NCI-H1436 (cell line): ENCODE measurements at places on chromosomes 7 and 10.
A peak's percentile ranks its signal among the peaks of the same experiment; 100 is the strongest.

DNA sequence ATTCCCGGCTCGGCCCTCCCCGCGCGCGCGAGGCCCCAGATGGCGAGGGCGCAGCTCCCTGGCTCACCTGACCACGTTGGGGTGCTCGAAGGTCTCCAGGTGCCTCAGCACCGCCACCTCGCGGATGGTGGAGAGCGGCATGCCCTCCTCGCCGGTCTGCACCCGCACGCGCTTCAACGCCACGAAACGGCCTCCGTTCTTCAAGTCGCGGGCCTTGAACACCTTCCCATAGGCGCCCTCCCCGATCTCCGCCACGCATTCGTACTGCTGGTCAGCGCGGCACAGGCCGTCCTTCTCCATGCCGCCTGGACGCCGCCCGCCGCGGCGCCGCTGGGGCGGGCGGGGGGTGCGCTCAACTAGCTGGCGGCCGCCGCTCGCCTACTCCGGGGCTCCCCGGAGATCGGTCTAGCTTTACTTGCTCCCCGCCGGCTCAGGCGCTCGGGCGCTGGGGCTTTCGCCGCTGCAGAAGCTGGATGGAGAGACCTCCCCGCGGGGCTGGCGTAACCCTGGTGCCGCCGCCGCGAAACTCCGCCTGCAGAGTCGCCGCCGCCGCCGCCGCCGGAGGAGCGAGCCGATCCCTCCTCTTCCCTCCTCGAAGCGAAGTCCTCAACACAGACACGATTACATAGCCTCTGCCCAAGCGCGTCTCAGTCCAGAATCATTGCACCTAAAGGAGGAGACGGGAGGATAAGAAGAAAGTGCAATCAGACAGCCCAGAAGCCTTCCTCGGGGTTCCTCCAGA is 3.2 kb downstream of the CDK6 start:
- peak; percentile 72 for DNase-seq

- DNase-seq = no peak
Measured at GRCh38 chr7:122183106-122183505, 39.1 kb upstream of the AASS start.

DNA sequence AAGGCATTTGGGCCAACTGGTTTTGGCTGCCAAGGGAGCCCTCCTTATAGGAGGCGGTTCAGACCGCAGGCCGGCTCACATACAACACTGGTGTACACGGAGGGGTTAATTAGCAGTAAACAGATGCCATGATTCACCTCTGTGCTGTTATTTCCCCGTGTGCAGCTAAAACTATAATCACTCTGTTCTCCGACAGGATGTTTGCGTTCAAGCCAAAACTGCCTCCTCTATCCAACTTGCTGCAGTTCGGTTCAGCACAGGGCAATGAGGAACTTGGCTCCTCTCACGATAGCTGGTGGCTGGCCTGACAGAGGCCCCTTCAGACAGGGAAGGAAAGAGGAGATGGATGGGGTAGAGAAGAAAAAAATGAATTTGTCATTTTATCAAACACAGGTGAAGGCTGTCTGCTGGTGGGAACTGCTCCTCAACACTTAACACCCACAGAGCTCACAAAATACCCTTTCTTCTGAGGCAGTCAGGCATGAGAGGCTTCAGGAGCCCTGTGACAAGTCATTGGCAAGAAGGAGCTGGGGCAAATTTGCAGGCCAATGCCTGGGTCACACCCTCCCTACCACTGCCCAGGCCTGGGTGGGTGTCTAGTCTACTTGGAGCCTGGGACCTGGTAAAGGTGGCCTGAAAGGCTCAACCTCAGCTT is 24.0 kb downstream of the KCNMA1 start:
- DNase-seq = no peak

- no peak for DNase-seq
Measured at GRCh38 chr7:101644879-101645278, 15.8 kb upstream of the MYL10 start.

DNA sequence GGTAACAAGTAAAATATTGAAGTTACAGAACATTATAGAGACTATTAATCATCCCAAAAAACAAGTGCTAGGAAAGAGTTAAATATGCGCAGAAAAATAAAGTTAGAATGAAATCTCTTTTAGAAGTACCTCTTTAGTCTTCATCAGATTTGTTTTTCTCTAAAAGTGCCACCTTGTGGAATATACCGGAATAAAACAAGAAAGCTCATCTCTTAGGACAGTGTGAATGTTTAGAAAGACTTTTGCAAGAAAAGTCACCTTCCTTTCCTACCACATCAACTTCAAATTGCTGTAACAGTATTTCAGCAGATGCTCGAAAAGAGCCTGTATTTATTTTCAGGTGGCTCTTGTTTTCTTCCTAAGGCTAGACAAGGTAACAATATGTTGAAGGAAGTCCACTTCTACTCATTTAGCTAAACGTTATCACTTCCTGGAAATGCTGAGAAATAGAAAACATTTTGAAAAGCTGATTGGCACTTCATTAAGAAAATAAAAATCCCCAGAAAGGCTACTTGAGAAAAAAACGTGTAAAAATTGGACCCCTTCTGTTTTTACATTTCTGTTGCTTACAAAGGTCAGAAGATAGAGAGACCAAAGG is 19.8 kb upstream of the FAM133B start:
- DNase-seq = no peak

DNA sequence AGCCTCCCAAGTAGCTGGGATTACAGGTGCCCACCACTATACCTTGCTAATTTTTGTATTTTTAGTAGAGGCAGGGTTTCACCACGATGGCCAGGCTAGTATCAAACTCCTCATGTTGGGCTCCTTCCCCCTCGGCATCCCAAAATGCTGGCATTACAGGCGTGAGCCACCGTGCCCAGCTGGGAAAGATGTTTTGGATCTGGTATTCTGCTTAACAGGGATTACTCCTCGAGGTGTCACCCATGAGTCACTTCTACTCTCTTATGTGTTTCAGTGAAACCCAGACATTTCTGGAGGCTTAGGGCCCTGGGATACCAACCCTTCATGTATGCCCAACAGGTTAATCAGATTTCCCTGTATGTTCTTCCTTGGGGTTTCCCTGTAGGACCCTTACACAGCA is 11.8 kb upstream of the OPN4 start:
- no peak for DNase-seq

DNA sequence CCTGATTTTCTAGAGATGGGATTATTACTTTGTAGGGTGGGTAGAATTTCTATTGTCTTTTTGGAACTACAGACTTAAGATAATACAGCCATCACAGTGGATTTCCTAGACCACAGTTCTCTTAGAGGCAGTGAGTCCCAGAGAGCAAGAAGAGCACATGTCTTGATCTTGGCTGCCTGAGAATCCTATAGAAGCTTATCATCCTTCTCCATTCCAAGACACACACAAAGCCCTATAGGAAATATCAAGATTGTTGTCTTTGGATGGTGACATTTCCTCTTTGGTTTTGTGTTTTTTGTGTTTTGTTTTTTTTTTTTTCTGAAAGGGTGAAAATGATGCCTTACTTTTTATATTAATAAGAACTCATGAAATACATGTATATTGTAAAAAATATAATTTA is 143.1 kb downstream of the AHR start:
- no peak for DNase-seq

- DNase-seq = no peak
Measured at GRCh38 chr10:31704195-31704594, 224.4 kb downstream of the ARHGAP12 start.

GRCh38 chr7:37371755-37372154 is 76.9 kb downstream of the ELMO1 start:
- no peak for DNase-seq

DNA sequence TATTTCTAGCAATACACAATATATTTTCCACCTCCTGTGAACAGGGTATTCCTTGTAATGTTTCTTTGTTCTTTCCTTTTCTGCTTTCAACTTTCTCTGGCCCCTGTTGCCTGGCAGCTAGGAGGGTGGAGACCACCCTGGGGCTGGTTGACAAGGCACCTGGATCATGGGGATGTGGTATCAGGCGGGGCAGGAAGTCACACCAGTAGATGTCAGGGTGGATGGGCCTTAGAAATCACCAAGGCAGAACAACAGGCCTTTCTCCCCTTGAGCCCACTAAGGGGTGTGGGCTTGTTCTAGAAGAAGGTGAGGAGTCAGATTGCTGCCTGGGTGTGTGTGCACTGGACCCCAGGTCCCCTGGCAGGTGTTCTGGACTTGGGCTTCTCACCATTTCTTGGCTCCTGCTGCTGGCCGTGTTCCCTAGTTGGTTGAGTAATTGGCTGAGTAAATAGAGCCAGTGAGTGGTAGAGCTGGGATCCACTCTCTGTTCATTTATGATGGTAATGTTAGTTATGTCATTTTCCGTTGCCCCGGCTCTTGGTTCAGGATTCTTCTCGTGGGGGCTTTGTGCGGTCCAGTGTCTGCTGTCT is 24.9 kb downstream of the ZNF783 start:
- DNase-seq = no peak

DNA sequence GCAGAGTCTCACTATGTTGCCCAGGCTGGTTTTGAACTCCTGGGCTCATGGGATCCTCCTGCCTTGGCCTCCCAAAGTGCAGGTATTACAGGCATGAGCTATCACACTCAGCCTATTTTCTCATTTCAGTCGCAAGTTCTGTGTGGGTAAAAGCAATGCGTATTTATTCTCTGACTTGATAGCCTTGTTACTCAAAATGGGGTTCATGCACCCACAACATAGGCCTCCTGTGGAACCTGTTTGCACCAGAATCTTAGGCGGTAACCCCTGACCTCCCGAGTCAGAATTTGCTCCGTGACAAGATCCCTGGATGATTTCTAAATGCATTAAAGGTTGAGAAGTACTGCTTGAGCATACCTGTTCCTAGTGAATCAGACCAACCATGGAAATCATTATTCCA is 7.3 kb downstream of the IL2RA start:
- DNase-seq = no peak

DNA sequence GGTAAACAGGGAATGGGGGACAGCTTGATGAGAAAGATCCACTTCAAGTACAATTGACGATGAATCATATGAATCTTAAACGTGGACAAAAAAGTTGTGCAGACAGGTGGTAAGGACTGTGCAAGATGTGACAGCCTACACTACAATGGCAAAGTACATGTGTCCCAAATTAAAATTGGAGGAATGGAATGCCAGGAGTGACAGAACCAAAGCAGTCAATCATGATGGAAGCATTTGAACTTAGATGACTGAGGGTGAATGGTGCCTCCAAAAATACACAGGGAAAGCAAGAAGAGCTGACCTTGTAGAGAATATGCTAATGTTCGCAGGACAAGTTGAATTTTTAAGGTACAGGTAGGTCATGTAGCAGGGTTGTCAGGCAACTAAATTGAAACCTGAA is 150.3 kb upstream of the WNT16 start:
- DNase-seq = no peak

- no peak for DNase-seq
Measured at GRCh38 chr10:78432583-78432982, 398.9 kb downstream of the RPS24 start.

DNA sequence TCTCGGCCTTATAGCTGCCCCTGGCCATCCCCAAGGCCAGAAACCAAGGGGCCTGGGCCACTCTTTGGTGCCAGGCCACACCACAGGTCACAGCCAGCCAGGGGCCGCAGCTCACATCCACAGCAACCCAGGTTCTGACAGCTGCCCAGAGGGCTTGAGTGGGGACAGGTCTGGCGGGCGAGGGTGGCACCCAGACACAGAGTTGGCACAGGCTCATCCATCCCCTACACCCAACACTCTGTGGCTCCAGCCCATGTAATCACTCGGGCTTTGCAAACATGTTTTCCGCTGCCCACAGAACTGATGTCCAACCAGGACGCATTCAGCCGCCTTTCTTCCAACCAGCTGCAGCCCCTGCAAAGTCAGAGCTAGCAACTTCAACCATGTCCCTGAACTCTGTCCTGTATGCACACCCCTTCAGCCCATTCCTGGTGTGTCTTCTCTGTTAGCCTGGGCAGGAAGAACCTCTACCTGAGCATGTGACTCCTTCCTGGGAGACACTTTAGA is 57.7 kb upstream of the PPP2R2D start:
- no peak for DNase-seq

DNA sequence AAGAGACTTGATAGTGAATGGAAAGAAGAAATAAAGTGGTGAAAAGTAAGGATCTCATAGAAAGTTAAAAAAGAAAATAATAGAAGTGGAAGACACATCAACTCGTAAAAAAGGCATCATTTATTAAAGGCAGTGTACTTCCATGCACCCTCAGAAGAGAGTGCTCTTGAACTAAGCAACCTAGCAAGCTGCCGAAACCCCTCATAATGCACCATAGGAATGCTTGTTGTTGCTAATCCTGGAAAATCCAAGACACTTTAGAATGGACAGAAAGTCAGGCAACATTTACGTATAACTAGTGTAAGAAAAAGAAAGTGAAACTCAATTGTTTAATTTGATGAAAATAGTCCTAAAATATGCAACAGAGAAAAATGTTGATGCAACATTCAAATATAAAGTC is 12.8 kb downstream of the TFPI2 start:
- DNase-seq = no peak

- no peak for DNase-seq
Measured at GRCh38 chr10:1402016-1402770, 335.1 kb downstream of the ADARB2 start.

GRCh38 chr10:47449979-47450378 is 33.9 kb downstream of the ANXA8 start:
- no peak for DNase-seq
